ENCODE measurements at places on chromosomes 16 and 17.

GRCh38 chr17:61599608-61600007 lies 8.6 kb upstream of the NACA2 start:
- DNase-seq = no peak

DNA sequence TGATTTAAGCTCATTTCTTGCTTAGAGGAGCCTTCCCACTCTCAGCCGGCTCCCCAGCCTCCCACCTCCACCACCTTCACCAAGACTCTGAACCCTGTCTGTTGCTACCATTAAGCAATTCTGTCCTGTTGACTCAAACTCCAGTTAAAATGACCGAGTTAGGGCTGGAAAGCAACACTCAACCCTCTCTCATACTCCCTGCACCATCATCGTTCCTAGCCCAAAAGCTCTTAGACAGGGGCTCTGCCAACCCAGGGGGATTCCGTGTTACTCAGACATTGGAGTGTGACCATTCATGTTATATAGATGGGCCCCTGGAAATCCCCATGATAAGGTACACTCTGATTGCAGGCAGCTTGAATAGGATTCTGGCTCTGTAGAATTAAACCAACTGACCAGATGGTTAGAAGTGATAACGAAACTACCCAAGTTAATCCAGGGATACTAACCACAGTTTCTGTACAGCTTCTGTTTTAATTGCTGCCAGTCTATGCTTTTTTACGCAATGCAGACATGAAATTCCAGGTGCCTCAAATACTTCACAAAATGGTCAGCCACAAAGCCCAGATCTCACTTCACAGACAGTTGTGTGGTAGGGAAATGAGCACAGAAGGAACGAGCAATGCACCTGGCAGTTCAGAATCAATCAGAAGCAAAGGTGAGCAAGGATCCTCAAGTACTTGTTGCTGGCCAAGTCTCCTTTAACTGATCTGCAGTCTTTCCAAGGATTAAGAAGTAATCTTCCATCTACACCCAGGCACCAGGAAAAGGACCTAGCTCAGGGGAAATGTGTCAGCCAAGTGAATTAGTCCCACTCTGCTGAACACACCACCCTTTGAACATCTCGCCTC lies 2.1 kb downstream of the SSTR2 start:
- DNase-seq = no peak

DNA sequence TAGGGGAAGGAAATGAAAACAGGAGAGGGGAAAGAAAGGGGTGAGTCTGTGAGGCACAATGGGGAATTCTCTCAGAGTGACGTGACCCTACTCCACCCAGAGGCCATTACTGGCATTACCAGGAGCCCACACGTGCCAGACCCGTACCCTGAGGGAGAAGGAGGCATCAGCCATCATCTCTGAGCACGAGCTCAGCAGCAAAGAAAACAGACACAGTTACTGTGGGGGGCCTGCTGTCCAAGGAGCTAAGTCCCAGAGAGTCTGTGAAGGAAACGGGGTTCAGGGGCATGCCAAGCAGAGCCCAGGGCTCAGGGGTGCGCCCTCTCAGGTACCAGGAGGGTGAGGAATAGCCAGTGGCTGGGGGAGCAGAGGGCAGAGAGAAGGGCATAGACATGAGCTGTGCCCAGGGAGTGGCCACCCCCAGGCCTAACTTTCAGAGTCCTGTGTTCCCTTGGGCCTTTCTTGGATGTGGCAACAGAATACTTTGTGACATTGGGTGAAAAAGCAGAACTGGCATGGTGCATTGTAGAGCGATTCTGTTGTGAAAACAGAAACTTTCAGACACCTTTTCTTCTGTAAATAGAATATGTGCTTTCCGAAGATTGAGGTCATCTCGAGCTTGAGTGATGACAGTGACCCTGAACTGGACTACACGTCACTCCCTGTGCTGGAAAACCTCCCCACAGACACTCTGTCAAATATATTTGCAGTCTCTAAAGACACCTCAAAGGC lies 11.3 kb downstream of the TAF1C start:
- no peak for DNase-seq

DNA sequence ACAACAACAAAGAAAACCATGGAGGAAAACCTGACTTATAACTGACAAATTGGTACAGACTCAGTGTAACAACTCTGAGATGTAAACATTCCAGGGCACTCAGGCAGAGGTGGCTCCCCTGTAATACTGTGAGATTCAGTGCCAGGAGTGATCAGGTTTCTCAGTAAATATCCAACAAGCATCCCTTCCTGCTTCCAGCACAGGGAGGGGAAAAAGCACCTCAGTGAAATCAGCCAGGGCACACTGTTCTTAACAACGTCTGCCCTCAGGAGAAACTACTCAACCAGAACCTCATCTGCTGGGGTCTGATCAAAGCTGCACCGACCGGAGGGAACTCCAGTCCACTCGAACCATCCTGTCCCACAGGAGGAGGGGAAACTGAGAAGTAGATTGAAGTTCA lies 52.3 kb downstream of the AMFR start:
- DNase-seq = no peak

GRCh38 chr16:21075252-21075651 lies 75.4 kb downstream of the DNAH3 start:
- DNase-seq = no peak

DNA sequence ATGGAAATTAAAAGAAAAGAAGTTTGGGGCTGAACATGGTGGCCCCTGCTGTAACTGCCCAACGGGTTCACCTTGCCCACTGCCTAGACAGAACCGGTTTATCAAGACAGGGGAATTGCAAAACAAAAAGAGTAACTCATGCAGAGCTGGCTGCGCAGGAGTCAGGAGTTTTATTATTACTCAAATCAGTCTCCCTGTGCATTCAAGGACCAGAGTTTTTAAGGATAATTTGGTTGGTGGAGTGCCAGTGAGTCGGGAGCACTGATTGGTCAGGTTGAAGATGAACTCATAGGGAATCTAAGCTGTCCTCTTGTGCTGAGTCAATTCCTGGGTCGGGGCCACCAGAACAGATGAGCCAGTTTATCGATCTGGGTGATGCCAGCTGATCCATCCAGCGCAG lies 4.4 kb upstream of the SCPEP1 start:
- DNase-seq = no peak

DNA sequence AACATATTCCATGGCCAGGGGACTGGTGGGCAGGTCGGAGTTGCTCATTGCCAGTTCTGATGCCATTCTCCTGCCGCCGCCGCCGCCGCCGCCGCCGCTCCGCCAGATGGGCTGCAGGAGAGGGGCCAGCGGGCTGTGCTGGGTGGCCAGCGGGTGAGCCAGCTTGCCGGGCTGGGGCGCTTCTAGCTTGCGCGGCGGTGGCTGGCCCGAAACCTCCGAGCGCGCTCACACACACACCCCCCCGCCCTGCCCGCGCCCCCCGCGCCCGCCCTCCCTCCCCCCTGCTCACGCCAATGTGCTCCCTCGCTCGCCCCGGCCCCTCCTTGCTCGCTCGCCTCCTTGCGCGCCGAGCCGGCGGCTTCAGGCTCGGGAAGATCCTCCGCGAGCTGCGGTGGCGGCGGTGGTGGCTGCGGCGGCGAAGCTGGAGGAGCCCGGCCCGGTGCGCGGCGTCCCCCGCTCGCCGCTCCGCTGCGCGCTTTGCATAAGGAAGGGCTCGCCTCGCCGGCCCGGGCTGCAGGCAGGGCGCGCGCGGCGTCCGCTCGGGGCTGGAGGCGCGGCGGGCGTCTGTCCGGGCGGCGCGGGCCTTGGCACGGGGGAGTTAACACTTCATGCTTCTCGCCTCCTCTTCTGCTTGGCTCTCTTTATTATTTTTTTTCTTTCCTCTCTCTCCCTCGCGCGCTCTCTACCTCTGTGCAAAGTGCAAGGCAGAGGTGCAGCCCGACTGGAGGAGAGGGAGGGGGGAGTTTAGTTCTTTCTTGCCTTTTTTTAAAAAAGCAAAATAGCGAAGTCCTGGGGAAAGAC lies 500 bp downstream of the MAF start:
- no peak for DNase-seq
